ENCODE measurements at places on chromosomes 7 and 10.

- DNase-seq = no peak
Observed at GRCh38 chr7:99525713-99526440, 21.4 kb downstream of the ZKSCAN5 start.

- no peak for DNase-seq
Observed at GRCh38 chr7:13524076-13524475, 465.4 kb downstream of the ETV1 start.

DNA sequence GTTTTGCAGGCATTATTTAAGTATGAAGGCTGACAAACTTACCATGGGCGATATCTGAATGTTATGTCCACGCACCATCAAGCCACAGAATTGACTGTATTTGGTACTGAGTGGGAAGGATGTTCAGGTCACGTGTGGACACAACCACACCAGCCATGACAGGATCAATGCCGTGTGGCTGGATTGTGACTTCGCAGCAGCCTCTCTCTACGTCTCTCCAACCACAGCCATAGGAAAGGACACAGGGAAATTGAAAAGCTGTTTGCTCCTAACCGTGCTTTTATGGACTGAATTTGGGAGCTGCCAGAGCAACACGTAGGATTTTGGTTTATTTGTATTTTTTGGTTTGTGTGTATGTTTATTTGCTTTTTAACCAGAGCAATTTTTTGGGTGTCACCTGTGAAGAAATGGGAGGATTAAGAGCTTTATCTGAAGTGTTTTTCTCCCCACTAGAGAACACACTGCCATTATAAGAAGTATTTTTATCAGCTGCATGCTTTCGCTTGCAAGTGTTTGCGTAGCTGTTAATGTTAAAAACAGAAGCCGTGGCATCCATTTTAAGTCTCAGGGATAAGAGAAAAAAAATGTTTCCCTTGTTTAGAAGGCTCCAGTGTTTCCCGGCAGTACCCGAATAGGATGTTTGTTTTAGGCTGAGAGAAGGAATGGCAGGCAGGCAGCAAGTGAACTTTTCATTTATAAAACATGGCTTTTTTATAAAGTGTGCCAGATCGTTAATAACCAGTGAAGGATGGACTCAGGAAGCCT, 401.1 kb upstream of the NFE2L3 start:
- DNase-seq = no peak

- DNase-seq = no peak
Observed at GRCh38 chr7:43834463-43835251, 34.7 kb downstream of the MRPS24 start.

DNA sequence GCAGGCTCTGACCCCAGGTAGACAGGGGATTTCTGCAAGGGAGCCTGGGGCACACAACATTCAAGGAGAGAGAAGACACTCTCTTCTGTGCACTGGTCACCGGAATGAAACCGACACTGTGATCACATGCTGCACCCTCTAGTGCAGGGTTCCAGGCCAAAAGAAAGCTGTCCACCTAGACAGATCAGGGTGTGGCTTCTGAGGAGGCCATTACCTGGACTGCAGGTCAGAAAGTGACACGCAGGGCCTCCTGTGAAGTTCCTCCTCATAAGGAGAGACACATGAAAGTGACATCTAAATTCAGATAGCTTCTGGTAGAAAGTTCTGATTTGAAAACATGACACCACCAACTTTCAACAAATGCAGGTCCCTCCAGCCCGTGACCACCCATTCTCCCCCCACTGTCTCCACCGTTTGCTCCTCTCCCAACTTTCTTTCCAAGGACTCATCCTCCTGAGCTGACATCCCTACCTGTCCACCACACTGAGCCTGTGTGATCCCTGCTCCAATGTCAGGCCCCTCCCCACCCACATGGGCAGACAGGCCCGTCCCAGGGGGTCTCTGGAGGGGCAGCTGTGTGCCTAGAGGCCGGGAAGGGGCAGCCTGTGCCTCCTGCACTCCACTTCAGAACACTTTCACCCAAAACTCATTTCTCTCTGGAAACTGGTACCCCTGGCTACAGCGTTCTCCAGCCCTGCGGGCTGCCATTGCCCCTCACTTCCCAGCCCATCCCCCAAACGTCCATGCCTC, 198.0 kb downstream of the TNS3 start:
- DNase-seq = no peak

DNA sequence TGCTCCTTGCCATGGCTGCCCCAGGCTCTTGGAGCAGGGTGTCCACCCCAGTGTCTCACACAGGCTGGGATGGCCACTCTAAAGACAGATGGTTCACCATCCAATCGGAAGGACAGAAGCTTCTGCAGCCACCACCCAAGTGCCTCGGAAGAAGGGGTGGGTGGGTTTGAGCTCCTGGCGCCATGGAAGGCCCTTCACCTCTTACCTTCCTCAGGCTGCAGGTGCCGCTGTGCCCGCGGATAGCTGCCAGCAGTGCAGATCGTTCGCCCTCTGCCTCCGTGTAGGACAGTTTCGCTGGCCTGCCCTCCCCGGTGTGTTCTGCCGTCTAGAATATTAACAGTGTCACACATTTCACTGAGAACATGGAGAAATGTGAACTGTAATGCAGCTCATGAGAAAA, 243.6 kb upstream of the GRB10 start:
- no peak for DNase-seq

DNA sequence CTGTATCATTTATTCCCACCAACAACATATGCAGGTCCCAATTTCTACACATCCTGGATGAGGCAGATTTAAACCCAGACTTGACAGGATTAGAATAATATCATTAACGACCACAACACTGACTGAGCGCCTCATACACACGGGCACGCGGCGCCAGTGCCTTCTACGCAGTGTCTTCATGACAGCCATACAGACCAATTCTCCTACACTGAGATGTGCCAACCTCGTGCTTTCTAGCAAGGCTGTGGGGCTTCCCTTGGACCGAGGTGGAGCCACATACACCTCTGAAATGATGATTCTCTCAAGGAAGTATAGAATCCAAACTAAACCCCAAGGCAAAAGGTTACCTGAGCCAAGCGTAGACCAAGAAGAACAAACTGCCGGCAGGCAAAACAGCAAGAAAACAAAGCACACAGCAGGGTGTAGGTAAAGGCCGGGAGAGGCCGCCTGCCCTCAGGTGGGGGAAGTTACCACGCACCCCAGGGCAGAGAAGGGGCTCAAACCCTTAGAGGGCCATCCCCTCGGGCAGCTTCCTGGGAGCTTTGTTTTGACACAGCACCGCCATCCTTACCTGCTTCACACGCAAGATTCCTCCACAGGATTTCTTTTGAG, 75.8 kb downstream of the DLG5 start:
- no peak for DNase-seq

GRCh38 chr10:23530079-23530478, 91.2 kb downstream of the OTUD1 start:
- DNase-seq = no peak

DNA sequence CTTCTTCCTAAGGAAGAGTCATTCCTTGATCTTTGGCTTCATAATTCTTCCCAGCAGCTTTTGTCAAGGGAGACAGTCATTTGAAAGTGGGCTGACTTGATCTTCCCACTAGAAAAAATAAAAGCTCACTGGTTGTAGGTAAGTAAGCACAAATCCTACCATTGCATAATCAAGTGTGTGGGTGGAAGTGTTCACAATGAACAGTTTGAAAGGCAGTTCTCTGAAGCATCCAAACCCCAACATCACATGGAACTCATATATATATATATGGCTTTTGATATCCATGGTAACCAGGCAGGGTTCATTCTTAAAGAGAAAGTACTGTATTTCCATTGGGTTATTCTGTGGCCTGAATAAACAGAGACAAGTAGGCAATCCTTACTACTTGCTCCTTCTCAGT, 51.6 kb downstream of the ARMH3 start:
- DNase-seq = no peak

DNA sequence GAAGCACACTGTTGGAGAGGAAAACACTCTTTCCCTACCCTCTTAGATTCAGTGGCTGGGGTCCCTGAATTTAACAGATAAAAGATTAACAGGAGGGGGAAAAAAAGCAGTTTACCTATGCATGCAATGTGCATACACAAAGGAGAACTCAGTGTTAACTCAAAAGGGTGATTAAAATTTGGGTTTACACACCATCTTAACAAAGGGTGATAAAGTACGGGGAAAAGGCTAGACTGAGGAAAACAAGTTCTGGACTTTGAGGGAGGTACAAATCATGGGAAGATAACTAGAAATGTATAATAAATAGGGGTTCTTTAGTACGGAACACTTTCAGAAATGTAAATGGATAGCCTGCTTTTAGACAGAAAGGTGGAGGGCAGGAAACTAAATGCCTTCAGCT, 83.1 kb downstream of the SRPK2 start:
- no peak for DNase-seq

- no peak for DNase-seq
Observed at GRCh38 chr7:80942261-80943041, 23.6 kb upstream of the SEMA3C start.

DNA sequence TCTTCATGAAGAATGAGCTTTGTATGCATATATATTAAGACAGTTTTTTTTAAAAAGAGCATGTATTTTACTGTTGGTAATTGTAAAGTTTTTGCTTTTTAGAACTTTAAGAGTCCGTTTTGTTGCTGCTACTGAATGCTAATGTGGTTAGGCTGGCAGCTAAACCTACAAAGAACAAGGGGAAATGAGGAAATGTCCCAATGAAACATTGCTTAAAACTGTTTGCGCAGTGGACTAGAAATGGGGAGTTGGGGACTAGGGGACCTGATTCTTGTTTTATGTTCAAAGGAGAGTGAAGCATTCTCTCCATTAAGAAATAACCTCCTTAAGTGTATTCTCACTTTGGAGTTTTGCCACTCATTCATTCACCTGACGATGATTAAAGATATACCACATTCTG, 5.7 kb downstream of the NRF1 start:
- DNase-seq = no peak

- no peak for DNase-seq
Observed at GRCh38 chr10:112721080-112721698, 228.9 kb upstream of the TCF7L2 start.

DNA sequence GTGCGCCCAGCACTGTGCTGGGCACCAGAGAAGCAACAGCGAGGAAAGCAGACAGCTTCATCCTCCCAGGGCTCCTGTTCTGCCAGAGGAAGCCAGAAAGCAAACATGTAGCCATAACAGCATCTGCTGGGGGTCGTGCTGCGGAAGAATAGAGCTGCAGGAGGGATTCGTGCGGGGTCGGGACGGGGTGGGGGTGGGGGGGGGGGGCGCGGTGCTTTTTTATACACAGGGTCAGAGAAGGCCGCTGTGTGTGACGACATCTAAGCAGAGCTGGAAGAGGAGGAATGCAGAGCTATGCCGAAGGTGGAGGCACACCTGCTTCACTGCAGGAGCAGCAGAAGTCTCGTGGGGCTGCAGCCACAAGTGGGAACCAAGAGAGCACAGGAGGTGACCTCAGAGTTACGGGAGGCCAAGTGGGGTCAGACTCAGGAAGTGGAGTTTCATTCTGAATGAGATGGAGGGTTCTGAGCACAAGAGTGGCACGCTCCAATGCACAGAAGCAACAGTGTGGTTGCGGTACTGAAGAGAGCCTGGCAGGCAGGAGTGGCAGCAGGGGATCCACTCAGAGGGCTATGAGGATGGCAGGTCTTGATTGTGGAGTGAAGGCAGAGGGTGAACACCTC, 11.1 kb downstream of the PKD1L1 start:
- no peak for DNase-seq

DNA sequence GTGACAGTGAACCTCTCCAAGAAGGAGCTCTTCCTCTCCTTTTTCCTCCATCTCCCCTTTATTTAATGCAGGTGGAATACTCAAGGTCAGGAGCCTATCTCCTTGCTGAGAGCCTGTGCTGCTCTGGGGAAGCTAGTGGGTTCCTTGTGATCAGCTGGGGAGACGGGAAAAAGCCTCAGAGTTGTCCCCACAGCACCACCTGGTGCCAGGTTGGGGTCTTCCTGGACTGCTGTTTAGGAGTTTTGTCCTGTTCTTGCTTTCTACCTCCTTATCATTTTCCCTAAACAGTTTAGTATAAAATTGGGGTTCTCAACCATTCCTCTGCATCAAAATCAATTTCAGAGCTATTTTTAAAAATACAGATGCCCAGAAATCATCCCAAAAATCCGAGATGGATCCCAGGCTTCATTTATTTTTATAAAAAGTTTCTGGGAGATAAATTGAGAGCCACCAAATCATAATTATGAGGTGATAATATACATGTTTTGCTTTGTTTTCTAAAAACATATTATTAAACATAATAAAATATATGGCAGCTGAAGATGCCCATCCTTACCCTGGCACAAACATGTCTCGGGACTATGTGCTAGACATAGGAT, 44.3 kb downstream of the MACC1 start:
- DNase-seq = no peak
